ENCODE measurements at places on chromosomes 3 and 15.

GRCh38 chr15:78739996-78740903, 71.0 kb downstream of the ADAMTS7 start:
- peak; percentile 73 for DNase-seq

- no peak for DNase-seq
Measured at GRCh38 chr3:114685161-114685560, 391.3 kb downstream of the TIGIT start.

DNA sequence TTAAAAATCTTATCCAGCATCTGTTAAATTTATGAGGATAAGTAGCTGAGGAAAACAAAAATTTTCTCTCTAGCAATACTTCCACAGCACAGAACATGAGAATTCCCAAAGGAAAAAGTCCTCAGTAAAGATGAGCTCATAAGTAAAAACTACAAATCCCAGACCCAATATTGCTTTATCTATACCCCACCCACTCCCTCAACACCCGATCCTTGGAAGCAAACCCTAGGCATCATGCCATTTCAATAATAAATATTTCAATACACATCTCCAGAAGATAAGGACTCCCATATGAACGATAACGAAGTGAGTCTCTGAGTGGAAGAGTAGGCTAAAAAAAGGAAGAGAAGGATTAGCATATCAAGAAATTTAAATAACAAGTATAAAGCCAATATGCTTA, 8.3 kb upstream of the PRR20G start:
- no peak for DNase-seq

GRCh38 chr3:193809106-193809505, 216.1 kb downstream of the OPA1 start:
- DNase-seq = no peak

GRCh38 chr3:119098619-119099222, 47.2 kb upstream of the TEX55 start:
- peak; percentile 55 for DNase-seq

GRCh38 chr3:181455276-181455675, 256.4 kb upstream of the SOX2 start:
- DNase-seq = no peak

DNA sequence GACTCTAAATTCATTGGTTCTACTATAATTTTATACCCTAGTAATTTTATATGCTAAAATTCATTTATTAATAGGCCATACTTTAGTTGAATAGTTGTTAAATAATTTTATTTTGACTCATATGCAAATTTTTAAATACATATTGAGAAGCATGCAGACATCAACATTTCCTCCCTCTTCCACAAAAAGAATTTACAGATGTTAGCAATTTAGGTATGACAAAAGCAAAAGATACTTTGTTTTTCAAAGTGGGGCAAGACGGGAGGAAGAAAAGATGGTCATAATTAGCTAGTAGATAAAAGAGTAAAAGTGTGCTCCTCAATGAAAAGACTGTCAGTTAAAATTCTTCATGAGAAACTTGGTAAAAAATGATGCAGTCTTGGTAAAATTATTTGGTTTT, 148.9 kb upstream of the TSPAN3 start:
- no peak for DNase-seq

DNA sequence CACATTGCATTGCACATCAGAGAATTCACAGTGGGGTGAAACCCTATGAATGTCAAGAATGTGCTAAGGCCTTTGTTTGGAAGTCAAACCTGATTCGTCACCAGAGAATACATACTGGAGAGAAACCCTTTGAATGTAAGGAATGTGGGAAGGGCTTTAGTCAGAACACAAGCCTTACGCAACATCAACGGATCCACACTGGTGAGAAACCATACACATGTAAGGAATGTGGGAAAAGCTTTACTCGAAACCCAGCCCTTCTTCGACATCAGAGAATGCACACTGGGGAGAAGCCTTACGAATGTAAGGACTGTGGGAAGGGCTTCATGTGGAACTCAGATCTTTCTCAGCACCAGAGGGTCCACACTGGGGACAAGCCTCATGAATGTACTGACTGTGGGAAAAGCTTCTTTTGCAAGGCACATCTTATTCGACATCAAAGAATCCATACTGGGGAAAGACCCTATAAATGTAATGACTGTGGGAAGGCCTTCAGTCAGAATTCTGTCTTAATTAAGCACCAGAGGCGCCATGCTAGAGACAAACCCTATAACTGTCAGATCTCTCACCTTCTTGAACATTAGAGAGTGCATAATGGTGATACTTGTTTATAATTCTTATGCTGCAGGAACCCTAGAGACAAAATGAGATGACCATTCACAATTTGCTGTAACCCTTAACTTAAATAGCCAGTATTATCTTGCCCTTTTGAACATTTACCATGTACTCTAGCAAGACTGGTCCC, 9.0 kb downstream of the ZNF662 start:
- no peak for DNase-seq

GRCh38 chr3:11258958-11259357, 13.2 kb upstream of the ATG7 start:
- DNase-seq = no peak

GRCh38 chr3:192545333-192545732, 182.0 kb downstream of the FGF12 start:
- DNase-seq = no peak

DNA sequence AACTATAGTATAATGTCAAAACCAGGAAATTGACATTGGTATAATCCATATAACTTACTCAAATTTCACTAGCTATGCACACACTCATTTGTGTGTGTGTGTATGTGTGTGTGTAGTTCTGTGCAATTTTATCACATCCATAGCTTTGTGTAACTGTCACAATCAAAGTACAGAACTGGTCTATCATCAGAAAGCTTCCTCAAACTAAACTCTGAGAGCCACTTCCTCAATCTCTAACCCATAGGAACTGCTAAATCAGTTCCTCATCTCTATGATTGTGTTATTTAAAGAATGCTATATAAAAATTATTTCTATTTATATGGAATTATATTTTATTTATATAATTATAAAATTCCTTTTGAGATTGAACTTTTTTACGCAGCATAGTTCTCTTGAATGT, 18.1 kb downstream of the LNP1 start:
- no peak for DNase-seq

DNA sequence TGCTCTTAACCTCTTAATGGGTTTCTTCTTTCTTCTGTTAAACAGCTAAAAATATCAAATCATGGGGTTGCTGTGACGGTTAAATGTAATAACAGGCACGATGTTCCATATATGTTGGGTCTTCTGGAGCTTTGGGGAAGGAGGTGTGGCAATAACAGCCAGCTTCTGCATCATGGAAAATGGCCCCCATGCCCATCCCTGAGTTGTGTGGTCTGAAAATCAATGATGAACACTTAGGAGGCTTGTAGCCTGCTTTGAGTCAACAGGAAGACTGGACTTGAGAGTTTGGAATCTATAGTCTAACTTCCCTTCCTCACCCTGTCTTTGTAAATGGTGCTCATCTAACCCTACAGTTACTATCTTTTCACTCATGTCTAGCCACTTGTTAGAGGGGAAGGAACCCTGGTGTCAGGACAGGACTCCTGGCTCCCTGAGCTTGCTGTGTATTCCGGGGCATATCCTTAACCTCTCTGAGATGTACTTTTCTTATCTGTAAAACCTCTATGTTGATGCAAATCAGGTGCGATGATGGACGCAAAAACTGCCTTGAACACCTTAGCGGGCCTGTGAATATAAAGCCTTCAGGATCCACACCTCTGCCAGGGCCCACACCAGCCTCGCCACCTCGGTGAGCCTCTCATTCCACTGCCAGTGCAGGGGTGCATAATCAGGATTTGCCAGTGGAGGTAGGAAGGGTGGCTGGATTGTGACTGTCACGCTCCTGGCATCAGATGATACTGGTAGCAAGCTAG, 27.5 kb downstream of the SMAD3 start:
- DNase-seq = no peak

Measured in activated CD4-positive, alpha-beta T cell treated with anti-CD3 and anti-CD28 coated beads, Interleukin-2, Interleukin-6, amounts not matched to agents 100 ng/mL and 50 ng/mL, durations not matched to agents 16 hours and 8 hours (primary cell).